ENCODE measurements at places on chromosomes 11 and 22.

- DNase-seq, result no peak
Observed at GRCh38 chr22:24321999-24322398, 51.4 kb downstream of the SPECC1L start.

- DNase-seq, result no peak
Observed at GRCh38 chr11:44987506-44987905, 36.8 kb upstream of the TP53I11 start.

DNA sequence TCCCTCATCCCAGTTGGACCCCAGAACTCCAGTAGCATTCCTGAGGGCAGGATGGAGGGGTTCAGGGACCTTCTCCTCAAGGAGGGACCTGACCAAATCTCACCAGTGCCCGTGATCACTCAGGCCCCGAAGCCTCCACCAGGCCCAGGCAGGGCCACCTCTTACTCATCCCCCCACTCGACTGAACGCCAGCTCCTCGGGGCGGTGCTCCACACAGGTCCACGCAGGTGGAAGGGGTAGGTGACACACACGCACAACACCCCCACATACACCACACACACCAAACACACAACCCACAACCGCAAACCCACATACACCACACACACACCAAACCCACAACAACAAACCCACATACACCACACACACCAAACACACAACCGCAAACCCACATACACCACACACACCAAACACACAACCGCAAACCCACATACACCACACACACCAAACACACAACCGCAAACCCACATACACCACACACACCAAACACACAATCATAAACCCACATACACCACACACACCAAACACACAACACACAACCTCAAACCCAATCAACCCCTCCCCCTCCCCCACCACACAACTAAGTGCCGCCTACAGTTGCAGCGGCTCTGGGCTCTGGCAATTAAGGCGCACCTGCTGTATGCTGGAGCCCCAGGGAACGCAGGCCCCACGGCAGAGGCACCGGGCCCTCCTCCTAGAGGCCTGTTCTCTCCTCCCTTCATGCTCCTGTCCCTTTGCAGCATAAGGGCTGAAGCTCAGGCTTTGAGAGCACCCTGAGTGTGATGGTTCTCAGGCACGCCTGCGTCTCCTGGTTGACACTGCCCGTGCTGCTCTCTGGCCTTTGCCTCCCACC lies 1318.1 kb downstream of the TBC1D22A start:
- DNase-seq, result no peak

GRCh38 chr11:119356349-119357031 lies 10.0 kb upstream of the MFRP start:
- no peak for DNase-seq

GRCh38 chr22:48889209-48889830 lies 938.4 kb downstream of the BRD1 start:
- no peak for DNase-seq
